Glomerular endothelial cell (primary cell): ENCODE measurements at places on chromosomes 5 and 9. TPM values are rescaled to one million over a fixed set of nuclear protein-coding genes. Genes with fewer than 3 reads are reported as not detected.

The TRUB2 gene
- 11.3 and 13.5 TPM in 2 replicates for total RNA-seq

The DBN1 gene
- 300 and 362 TPM in 2 replicates for total RNA-seq

The TLX3 gene
- not detected in 2 replicates for total RNA-seq

DNA sequence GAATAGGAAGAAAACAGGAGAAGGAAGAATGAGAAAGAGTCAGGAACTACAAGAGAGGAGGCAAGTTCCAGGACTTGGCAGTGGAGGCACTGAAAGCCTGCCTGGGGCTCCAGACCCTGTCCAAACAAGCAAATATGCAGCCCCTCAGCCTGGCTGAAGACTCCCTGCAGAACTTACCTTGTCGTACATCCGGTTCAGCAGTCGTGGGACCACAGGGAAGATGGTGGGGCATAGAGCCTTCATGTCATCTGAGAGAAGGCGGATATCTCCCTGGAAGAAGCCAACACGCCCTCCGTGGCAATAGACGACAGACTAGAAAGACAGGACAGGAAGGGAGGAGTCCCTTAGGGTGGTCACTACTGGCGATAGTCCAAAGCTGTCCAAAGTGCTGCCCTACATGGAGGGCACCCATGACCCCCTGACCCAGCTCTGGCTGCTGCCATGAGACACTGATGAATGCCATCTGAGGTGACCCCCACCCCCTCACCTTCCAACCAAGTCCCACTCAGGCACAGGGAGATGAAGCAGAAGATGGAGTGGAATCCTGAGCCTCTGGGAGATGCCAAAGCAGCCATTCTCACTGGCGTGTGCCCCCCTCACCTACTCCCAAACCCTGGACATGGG is 27.7 kb upstream of the MEIKIN start:
- no peak for DNase-seq

GRCh38 chr5:111255169-111255568 is 31.0 kb downstream of the CAMK4 start:
- no peak for DNase-seq

GRCh38 chr5:75023368-75024159 is 28.8 kb downstream of the GCNT4 start:
- DNase-seq: no peak

GRCh38 chr9:134396825-134397224 is 70.6 kb downstream of the RXRA start:
- no peak for DNase-seq

GRCh38 chr9:38371495-38371894 is 21.0 kb upstream of the ALDH1B1 start:
- DNase-seq: no peak

- no peak for DNase-seq
Measured at GRCh38 chr9:91858213-91859030, 91.6 kb downstream of the ROR2 start.
